Mesothelial cell of epicardium (in vitro differentiated cells): ENCODE measurements at places on chromosomes 7 and 10. TPM values are rescaled to one million over a fixed set of nuclear protein-coding genes. Genes with fewer than 3 reads are reported as not detected.

Gene TRIM50
- total RNA-seq = not detected in 3 replicates

DNA sequence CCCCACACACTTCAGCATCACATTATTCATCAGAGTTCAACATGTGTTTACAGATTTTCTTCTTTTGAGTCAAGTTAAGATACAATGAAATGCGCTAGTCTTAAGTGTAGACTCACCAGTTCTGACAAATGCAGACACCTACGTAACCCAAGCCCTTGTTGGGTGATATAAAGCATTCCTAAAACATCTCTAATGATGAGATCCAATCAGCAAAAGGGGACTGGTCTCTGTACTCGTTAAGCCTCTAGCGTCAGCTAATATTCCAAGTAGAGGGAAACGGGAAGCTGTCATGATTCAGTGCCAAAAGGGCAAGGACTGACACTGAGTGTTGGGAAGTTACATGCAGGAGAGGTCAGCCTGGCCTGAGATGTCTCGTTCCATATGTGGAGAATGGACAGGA, 38.7 kb upstream of the TRIL start:
- no peak for DNase-seq

Gene DPYSL4
- total RNA-seq = 13.1 to 18.6 TPM (median 14.4 TPM) in 3 replicates

DNA sequence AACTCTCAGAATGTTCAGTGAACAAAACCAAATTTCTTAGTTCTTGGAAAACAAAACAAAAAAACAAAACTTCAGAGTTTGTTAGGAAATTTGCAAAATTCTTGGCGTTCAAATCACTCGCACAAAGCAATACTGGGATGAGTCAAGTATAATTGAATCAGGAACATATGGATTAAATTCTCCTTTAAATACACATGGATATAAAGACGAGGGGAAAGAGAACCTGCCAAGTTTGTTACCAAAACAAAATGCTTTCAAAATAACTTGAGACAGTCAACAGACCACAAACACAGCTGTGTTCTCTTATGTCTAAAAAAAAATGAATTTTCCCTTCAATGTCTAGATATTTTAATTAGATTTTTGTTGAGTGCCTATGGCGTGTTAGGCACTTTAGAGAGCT, 93.5 kb upstream of the MPP7 start:
- no peak for DNase-seq

- DNase-seq = no peak
Measured at GRCh38 chr10:14533295-14533694, 202.6 kb upstream of the FRMD4A start.

Gene PIK3CG
- 0.07 to 0.11 TPM (median 0.09 TPM) in 3 replicates for total RNA-seq

DNA sequence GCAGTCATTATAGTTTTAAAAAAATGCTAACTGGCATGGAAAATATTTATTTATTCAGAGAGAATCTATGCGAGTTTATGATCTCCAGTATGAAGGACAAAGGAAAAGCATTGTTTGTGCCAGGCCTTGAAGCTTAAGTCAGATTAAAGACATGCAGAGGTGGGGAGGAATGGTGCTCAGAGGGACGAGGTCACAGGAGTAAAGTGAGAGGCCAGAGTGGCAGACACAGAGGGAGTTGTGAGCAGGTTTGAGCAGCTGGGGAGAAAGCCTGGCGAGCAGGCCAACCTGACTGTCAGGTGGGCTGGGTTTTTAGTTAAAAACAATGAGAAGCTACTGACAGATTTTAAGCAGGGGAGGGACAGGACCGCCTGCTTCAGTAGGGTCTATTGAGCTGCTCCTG, 6.8 kb upstream of the CCNY start:
- DNase-seq = no peak

DNA sequence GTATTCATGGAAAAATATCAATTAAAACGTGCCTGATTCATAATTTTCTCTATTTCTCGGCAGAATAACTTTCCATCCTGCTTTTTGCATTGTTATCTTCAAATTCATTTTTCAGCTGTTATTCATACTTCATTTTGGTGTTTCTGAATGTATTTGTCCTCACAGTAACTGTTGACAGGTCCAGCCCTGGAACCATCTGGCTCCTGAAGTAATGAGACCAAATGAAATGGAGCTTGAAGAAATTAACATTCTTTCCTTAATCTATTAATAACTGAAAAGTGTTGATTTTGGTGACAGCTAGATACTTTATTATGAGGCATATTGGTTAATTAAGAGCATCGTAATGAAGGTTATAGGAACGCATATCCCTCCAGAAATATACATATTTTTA, 257.0 kb upstream of the MINDY3 start:
- DNase-seq = no peak

DNA sequence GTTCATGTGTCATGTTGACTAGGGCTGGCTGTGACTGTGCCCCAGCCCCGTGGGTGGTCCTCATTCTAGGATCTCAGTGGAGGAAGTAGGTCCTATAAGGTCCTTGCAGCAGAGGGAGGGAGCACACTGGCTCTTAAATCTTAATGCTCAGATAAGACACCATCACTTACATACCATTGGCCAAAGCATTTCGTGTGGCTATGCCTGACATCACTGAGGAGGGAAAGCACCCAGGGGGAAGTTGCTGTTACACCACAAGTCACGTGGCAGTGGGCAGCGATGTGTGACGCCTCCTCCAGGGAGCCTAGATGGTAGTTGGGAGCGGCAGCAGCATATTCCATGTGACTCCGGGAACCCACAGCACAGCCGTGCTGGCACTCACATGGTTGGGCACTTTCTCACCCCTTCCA, 224.7 kb upstream of the SH2B2 start:
- no peak for DNase-seq

DNA sequence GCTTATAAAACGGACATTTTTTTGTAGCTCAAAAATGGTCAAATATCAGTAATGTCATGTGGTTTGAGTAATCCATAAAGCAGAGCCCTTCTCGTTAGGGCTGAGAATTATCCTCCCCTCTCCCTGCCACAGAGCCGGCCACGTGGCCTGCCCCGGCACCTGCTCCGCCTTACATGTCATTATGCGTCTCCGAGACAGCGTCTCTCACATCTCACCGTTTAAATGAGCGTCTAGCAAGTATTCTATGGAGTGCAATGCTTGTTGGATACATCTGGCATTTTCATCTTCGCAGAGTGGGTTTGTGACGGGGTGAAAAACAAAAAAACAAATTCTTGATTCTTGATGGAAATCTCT, 86.1 kb downstream of the CUX1 start:
- no peak for DNase-seq

Gene CDC14C
- 0.07 to 0.11 TPM in 2 of 3 replicates, not detected in the other for total RNA-seq

Gene ZNF282
- total RNA-seq = 40.4 to 47.0 TPM (median 42.6 TPM) in 3 replicates

DNA sequence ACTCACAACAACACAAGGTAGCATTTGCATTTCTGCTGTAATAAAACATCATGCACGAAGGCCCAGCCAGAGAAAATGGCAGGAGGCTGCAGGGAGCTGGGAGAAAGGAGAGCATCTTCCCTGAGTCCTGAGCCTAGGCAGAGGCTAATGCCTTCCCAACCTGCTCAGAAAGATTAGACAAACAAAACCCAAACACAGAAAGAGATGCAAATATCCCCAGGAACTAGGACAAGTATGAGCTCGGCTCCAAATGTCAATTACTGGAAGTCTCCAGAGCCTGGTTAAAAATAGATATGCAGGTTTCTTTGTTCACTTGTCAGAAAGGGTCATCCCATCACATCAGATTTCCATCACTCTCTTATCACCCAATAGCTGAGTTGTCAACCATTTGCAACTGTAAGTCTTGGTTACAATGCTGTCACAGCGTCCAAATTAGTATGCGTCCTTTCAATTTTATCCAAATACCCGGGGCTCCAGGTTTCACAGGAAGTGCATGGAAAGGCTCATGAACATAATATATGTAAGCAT, 316.5 kb upstream of the CELF2 start:
- no peak for DNase-seq

DNA sequence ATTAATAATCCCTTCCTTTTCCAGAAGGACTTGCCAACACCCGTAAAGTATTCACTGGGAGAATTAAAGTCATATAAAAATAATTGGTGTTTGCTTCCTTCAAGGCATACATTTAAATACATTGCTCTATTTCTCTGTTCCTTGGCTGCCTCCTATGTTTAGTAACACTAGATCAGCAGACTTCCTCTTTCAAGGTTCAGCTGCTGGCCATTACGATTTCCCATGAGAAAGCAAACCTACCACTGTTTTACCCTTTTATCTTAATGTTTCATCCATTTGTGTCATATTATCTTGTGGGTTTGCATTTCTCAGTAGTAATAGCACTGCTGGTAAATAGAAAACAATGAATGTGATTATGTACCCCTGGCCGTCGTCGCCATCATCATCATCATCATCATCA, 313.8 kb upstream of the BMPER start:
- DNase-seq = no peak

DNA sequence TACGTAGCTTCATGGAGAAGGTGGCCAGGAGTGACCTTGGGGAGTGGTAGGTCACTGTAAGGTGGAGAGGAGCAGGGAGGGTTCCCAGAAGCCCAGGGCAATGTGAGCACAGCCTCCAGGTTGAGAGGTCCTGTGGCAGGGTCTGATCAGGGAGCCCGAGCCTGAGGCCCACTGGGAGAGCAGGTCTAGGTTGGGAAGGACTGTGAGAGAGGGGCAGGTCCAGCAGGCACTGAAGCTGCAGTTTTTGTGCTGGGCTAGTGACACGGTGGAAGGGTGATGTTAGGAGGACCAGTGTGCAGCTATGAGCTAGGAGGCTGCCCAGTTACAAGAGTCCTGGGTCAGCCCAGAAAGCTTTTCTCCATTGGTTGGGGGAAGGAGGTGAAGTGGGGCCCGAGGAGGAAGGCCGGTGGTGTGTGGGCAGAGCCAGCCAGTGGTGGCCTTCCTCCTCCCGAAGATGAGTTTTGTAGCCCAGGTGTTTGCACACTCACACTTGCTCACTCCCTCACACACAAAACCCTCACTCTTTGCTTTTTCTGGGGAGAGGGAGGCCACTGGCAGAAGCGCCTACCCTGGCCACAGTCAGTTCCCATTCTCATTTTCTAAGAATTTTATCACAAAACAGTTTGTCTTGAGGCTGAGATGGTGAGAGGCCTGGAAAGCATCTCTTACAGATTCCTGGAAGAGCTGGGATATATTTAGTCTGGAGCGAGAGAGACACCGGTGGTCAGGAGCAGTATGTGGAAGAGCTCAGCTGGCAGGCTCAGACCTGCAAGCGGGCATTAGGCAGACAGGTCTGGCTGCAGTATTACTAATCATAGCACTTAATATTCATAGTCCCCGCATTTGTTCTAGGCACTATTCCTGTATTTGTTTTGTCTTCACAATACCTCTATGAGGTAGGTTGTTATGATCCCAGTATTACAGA, 57.1 kb downstream of the ZNF467 start:
- DNase-seq = no peak

Gene CAMK2B
- 1.8 to 1.9 TPM (median 1.9 TPM) in 3 replicates for total RNA-seq

GRCh38 chr7:14332155-14332554, 342.7 kb upstream of the ETV1 start:
- no peak for DNase-seq

Gene MYPN
- total RNA-seq = not detected in 3 replicates

DNA sequence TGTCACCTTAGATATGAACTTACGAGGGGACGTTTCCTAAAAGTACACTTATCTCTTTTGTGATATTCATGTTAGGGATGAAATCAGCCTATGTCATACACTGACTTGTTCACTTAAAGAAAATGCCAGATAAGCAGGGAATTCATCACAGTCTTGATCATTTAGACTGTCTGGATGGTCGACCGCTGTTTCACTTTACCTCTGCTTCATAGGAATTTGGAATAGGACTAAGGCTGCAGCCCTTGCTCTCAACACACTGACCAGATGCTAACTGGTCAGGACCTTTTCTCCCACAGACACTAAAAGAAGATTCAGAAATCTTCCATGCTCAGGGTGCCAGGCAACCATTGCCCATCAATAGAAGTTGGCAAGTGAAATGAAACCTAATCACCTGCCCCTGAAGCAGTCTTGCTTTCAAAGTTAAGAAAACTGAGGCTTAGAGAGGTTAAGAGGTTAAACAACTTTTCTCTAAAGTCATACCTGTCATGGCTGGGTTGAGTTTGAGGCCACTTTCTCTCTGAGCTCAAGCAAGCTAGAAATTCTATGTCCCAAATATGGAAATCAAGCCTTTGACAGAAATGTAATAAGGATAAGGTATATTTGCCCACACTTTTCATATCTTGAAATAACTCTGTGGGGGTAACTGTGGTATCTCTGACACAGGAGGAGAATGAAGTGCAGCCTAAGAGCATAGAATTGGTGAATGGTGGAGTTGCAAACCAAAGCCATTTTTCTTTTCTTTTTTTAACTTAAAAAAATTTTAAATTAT, 77.1 kb downstream of the MAP3K8 start:
- DNase-seq = no peak

- no peak for DNase-seq
Measured at GRCh38 chr7:78197447-78197846, 398.9 kb downstream of the PHTF2 start.

DNA sequence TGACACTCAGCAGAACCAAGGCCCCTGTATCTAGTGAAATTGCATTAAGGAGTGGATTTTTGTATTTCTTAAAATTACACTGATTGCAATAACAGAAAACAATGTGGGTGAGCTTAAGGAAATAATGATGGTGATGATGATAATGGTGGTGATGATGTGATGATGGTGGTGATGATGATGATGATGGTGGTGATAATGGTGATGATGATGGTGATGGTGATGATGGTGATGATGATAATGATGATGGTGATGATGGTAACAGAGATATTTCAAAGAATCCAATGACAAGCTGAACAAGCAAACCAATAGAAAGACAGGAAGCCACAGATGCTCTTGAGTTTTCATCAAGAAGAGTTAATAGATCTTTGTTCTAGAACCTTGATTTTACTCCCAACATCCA, 630.7 kb upstream of the AUTS2 start:
- DNase-seq = no peak
